ENCODE measurements at places on chromosomes 1 and 21. TPM values are rescaled to one million over a fixed set of nuclear protein-coding genes. Genes with fewer than 3 reads are reported as not detected.

MARK1 gene
- 0.59 TPM for total RNA-seq

ATP1A4 gene
- total RNA-seq, result not detected

CAMK2N1 gene
- total RNA-seq, result 8.5 TPM

KRTAP13-2 gene
- not detected for total RNA-seq

RPTN gene
- not detected for total RNA-seq

NFYC gene
- 13.4 TPM for total RNA-seq

KCNJ15 gene
- 1.8 TPM for total RNA-seq

ASPM gene
- 3.9 TPM for total RNA-seq

ITLN2 gene
- not detected for total RNA-seq

RIPPLY3 gene
- total RNA-seq, result not detected

OR2M3 gene
- total RNA-seq, result not detected

XCL1 gene
- not detected for total RNA-seq

NAV1 gene
- total RNA-seq, result 123 TPM

PLK3 gene
- 27.0 TPM for total RNA-seq

AIM2 gene
- total RNA-seq, result 0.46 TPM

MFAP2 gene
- total RNA-seq, result 34.6 TPM

ALDH9A1 gene
- total RNA-seq, result 123 TPM

ABL2 gene
- 53.4 TPM for total RNA-seq

NRDC gene
- 129 TPM for total RNA-seq

TARS2 gene
- 16.7 TPM for total RNA-seq

KRTAP13-4 gene
- total RNA-seq, result not detected

GBP1 gene
- total RNA-seq, result 25.9 TPM

HRNR gene
- total RNA-seq, result not detected

PRKAA2 gene
- 0.89 TPM for total RNA-seq

GSTM5 gene
- 1.8 TPM for total RNA-seq

PTPN22 gene
- total RNA-seq, result 1.5 TPM

PTPN7 gene
- total RNA-seq, result not detected

GPR61 gene
- total RNA-seq, result 0.59 TPM

DCDC2B gene
- not detected for total RNA-seq

VCAM1 gene
- total RNA-seq, result 64.1 TPM

LCE2B gene
- total RNA-seq, result not detected
